ENCODE measurements at places on chromosomes 7 and 10. TPM values are rescaled to one million over a fixed set of nuclear protein-coding genes. Genes with fewer than 3 reads are reported as not detected.
A peak's percentile ranks its signal among the peaks of the same experiment; 100 is the strongest.

DNA sequence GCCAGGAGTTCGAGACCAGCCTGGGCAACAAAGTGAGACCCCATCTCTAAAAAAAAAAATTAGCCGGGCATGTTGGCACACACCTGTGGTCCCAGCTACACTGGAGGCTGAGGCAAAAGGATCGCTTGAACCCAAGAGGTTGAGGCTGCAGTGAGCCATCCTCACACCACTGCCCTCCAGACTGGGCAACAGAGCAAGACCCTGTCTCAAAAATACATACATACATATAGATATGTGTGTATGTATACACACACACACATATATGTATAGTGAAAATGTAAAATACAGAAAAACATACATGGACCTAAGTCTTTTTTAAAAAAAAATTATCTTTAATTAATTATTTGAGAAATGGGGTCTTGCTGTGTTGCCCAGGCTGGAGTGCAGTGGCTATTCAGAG lies 5.5 kb downstream of the SMO start:
- no peak for DNase-seq

DNA sequence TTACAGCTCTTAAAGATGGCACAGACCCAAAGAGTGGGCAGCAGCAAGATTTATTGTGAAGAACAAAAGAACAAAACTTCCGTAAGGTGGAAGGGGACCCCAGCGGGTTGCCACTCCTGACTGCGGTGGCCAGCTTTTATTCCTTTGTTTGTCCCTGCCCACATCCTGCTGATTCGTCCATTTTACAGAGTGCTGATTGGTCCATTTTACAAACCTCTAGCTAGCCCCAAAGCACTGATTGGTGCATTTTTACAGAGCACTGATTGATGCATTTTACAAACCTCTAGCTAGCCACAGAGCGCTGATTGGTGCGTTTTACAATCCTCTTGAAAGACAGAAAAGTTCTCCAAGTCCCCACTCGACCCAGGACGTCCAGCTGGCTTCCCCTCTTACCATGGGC lies 16.8 kb upstream of the CCSER2 start:
- no peak for DNase-seq

DNA sequence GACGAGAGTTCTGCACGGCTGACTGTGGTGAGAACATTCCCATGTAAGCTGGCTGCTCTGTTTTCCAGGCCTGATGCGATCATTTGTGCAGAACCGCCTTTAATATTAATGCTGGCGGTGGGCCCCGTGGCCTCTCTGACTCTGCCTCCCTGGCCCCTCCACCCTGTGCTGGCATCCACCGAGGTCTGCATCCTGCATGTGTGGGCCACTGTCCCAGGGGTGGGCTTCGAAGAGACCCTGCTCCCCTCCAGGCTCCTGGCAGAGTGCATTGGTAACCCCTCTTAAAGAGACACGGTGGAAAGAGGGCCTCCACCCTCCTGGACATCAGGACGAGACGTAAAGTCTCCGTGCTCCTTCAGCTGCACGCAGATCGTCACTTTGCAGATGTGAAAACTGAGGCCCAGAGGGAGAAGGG lies 67.3 kb upstream of the FAM20C start:
- DNase-seq = peak; percentile 39

GRCh38 chr7:121366852-121367431 lies 29.2 kb downstream of the FAM3C start:
- DNase-seq = no peak

The FAM25G gene
- not detected for total RNA-seq

DNA sequence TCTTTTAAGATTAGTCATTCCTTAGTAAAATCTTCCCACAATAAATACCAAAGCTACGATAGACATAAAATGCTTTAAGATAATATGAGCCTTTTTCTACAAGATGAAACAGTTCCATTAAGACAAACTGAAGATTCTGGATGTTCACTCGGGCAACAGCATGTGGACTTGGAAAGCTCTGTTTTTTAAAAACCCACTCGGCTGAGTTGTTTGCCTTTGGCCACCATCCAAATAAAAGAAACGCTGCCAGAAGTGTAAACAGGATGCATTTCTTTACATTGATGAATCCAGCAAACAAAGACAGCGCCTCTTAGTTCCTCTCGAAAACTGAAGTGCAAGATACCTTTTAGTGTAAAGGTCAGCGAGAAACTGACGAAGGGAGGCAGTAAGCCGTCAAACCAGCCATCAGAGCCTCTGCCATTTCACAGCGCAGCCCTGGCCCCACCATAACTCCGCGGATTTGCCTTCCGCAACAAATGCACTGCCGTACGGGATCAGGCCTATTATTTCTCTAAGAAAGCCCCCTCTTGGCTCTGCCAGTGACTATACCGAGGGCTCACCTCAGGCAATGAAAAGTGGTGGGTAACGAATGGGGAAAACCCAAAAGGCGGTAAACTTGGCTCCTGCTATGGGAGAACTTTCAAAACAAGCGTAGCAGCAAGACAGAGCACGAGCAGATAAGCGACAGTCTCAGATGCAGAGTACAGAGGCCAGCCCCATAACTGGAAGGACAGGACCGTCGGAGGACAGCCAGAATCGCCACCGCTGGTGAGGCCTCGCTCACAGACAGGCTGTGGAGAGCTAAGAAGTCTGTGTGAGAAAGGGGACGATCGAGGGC lies 41.4 kb downstream of the GNA12 start:
- no peak for DNase-seq

- no peak for DNase-seq
These were observed 77.9 kb upstream of the LRRN3 start for GRCh38 chr7:111012799-111013675.

DNA sequence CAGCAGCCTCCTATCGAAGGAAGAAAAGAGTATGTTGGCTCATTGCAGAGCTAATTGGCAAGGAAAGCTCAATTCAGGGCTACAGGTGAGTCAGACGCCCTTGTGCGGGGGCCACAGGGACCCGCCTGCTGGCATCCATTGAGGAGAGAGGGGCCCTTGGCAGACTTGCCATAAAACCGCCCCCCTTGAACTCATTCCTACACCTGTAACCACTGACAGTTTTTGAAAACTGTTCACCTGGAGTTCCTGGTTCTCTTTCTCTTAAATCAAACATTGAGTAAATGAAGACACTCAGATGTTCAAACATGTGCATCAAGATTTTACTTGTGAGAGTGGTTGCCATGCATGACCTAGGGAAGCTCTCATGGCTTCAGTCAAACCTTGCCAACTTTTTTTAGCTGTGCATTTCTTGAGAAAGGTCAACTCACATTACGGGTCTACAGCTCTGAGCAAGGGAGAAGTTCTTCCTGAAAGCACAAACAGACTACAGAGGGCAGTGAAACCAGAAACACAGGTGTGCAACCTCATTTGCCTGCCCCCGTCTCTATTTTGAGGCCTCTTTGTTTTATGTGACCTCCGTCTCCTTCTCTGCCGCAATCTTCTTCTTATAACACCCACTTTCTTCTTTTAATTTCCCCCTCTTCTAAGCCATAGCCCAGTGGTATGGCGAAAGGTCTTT lies 87.8 kb downstream of the TBXAS1 start:
- no peak for DNase-seq

All from left lobe of liver (tissue), 2 donors.